Muscle of back (tissue), 13 donors: ENCODE measurements at places on chromosomes 12 and 14.
A peak's percentile ranks its signal among the peaks of the same experiment; 100 is the strongest.

- DNase-seq: no peak
Measured at GRCh38 chr12:16350682-16351081, 3.2 kb downstream of the MGST1 start.

DNA sequence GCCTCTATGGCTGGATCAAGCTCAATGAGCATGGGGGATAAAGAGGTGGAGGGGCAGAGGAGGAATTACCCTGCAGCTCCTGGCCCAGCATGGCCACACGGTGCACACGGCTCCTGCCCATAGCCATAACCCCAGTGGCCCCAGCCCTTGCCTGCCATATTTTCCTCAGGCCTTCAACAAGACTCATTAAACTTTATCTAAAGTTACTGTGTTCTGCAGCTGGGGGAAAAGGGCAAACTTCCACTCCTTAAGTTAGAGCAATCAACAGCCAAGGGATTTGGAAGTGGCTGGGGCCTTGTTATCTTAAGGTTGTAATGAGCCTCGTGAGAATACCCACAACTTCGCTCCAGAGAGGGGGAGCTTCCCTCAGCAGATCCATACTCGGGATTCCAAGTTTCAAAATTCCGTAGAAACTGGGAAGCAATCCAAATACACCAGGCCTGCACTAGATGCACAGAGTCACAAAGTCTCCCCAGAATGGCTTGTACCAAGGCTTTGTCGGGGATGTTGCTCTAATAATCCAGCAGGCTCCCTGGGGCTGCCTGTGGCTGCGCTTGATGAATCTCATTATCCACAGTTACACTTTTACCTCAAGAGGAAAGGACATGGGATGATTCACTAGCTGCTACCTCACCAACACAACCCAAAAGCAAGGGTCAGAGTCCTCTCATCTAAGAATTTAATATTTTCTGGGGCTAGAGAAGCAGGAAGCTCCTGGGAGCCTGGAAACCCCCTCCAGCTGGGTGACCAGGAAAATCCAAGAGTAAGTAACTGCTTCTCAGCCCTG is 13.0 kb upstream of the OR6J1 start:
- no peak for DNase-seq

GRCh38 chr12:44441155-44441554 is 435.0 kb downstream of the NELL2 start:
- no peak for DNase-seq

GRCh38 chr12:105774037-105774436 is 364.7 kb downstream of the NUAK1 start:
- no peak for DNase-seq

DNA sequence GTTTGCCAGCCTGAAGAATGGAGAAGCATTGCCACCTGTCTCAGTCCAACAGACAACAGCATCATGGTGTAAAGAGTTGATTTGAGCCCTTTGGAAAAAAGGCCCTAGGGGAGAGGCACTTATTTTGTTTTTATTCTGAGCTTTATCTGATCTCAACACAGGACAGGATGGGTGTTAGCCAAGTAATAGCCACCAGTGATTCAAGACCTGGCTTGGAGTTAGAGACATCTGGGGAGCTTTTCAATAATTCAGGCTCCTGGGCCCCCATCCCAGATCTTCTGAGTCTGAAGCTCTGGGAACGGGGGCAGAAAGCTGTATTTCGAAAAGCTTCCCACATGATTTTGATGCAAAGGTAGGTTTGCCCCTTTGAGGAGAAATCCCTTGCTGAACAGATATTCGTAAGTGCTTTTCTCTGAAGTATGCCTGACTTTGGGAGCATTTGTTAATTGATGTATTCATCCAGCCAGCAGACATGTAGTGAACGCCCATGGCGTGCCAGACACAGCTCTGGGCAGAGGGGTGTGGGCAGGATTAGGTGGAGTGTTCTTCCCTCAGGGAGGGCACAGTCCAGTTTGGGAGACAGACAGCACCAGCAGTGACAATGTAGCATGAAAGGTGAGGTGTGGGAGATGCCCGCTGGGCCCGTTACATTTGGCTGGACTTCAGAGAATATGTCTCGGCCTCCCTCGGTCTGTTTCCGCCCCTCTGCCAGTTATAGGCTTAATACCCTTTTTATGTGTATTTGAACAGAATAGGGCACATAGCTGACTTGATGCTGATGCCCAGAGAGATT is 72.5 kb downstream of the TSPAN9 start:
- DNase-seq: no peak

GRCh38 chr14:31401369-31401932 is 18.9 kb downstream of the HEATR5A start:
- DNase-seq: no peak

- no peak for DNase-seq
Measured at GRCh38 chr14:100487304-100487703, 99.9 kb downstream of the BEGAIN start.

DNA sequence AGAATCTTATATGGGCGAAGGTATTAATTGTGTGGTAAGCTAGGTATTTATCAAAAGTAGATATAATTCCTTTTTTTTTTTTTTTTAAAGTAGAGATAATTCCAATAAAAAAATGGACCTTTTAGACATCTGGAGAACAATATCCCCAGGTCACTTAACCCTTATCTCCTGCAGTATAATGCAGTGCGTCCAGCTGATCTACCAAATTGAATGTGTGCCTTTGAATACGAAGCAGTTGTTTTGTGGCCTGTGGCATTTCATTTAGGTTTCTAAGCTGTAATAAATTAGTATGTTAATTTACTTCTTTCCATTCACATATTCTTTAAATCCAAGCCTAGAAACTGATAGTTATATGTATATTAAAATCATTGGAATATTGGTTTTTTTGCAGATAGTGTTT is 3.1 kb downstream of the FUT8 start:
- DNase-seq: no peak

- DNase-seq: no peak
Measured at GRCh38 chr12:111780166-111780565, 13.4 kb downstream of the ALDH2 start.

GRCh38 chr14:93748208-93749075 is 39.8 kb downstream of the PRIMA1 start:
- no peak for DNase-seq

- peak; percentile 71 for DNase-seq
Measured at GRCh38 chr14:71497645-71498086, 434.6 kb upstream of the RGS6 start.

DNA sequence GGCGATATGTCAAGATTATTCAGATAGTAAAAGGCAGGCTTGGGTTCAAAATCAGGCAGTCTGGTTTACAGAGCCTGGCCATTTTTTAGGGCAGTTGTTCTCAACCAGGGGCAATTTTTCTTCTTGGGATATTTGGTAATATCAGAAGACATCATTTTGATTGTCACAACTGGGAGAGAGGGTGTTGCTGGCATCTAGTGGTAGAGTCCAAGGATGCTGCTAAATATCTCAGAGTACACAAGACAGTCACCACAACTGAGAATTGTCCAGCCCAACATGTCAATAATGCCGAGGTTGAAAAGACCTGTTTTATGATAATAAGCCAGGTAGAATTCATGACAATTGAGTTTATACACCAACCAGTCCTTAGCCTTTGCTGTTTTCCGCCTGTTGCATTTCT is 733.9 kb downstream of the NRXN3 start:
- no peak for DNase-seq

DNA sequence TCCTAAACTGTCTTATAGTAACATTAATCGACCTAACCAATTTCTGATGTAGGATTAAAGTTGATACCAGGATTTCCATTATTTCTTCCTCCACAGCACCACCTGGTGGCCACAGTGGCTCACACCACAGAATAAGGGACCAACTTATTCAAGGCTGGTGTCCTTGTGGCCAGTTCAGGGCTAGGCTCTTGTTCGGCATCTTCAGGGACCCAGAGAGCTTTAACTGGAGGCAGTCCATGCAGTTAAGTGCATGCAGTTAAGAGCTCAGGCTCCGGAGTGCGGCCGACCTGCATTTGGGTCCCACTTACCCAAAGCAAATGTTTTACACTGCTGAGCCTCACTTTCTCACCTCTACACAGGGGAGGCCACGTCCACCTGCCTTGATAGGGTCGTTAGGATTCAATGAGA is 42.0 kb upstream of the GPR68 start:
- DNase-seq: peak; percentile 63

DNA sequence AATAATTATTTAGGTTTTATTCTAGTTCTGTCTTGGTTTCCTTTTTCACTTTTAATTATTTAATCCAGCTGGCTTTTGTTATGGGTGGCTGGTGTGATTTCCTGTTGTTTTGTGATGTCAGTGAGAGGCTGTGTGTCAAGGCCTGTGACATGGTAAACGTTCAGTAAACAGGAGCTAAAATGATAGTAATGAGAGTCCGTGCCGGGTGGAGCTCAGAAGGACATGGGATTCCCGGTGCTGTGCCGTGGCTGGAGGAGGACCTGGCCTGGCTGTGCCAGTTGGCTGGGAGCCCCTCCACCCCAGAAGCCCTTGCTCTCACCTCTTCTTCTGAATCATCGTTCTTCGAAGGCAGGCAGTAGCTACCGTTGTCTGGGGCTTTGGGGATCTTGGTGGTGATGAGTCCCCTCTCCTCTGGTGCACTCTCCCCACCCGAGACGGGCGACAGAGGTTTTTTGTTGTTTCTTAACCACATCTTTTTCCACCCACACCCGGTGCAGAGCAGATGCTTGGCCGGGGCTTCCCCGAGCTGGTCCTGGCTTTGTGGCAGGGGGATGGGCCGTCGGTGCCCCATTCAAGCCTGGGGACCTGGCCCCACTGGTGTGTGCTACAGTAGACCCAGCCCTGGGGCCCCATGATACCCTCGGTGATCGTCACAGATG is 29.1 kb downstream of the SH2B3 start:
- DNase-seq: no peak

DNA sequence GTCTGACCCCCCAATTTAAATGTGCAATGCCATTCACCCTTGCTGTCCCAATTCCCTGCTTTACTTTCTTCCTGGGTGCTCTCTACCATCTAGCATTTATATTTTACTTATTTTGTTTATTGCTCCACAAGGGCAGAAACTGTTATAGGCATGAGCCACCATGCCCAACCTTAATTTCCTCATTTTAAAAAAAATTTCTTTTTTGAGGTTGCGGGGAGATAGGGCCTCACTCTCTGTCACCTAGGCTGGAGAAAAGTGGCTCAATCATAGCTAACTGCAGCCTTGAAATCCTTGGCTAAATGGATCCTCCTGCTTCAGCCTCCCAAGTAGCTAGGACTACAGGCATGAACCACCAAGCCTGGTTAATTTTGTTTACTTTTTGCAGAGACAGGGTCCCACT is 13.0 kb downstream of the HPD start:
- DNase-seq: no peak

DNA sequence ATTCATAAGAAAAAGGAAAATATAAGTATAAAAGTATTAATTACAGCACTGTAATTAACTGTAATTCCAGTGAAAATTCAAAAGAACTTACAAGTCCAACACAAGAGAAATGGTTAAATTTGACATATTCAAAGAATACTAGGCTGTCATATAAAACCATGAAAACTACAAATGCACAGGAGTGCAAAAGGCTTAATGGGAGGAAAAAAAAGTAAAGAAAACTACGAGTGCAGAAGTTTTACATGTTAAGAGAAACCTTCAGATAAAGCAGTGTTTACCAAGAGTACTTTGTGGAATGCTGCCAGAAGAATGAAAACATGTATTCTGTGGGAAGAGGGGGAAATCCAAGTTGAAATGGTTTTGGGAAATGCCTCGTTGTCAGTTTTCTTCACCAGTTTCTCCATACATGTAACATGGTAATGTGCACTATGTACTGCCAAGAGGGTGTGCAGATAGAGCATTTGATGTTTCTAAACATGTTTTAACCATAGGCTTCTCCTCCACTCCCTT is 9.1 kb downstream of the HEATR5A start:
- peak; percentile 9 for DNase-seq

DNA sequence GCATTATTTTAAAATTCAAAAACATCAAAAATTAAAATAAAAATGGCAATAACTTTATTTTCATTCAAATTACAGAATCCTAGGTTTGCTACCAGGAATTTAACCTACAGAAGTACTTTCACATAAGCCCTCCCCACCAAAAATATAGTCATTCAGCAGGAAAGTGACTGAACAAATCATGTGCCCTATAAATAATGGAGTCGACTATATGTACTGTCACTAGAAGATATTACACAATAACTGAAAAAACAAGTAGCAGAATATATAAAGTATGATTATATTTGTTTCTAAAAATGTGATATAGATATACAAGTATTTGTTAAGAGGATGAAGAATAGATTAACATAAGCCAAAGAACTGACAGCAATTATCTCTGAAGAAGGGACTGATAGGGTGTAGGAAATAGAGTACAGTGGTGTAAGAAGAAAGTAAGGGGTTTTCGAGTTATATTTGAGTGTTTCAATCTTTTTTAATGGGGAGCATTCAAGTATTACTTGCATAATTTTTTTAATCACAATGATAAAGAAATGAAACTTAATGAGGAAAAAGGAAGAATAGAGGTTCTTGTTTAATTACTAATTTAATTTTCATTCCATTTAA is 7.9 kb downstream of the C2CD5 start:
- no peak for DNase-seq

- DNase-seq: no peak
Measured at GRCh38 chr14:25037032-25037431, 12.9 kb downstream of the STXBP6 start.

GRCh38 chr12:96409731-96410130 is 9.5 kb upstream of the CDK17 start:
- no peak for DNase-seq

- DNase-seq: peak; percentile 64
Measured at GRCh38 chr14:105249182-105250007, 1.1 kb downstream of the BTBD6 start.

- no peak for DNase-seq
Measured at GRCh38 chr14:96905065-96905464, 107.9 kb downstream of the VRK1 start.

DNA sequence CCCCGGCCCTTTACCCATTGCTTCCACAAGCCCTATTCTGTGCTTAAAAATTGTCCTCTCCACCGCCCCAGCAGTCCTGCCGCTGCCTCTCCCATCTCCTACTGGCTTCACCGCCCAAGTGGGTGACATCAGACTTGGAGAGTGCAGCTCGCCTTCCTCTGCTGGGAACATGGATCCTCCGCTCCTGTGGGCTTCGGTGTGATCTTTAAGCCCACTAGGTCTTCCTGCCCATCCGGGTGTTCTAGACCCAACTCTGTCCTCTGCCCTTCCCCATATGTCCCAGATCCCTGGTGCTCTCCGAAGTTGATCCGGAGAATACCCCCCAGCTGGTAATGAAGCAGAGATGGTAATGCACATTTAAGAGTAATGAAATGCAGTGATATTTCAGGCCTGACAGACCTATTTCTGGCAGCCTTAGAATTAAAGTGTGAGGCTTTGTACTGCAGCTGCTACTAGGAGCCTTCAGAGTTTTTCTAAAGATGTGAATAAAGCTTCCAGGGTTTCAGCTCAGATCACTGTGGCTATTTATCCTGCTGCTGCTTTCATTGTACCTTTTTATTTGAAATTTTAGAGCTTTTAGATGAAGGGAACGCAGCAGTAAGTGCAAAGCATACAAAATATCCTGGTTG is 22.9 kb upstream of the CTDSP2 start:
- peak; percentile 82 for DNase-seq
